ENCODE measurements at places on chromosomes 1 and 21.

DNA sequence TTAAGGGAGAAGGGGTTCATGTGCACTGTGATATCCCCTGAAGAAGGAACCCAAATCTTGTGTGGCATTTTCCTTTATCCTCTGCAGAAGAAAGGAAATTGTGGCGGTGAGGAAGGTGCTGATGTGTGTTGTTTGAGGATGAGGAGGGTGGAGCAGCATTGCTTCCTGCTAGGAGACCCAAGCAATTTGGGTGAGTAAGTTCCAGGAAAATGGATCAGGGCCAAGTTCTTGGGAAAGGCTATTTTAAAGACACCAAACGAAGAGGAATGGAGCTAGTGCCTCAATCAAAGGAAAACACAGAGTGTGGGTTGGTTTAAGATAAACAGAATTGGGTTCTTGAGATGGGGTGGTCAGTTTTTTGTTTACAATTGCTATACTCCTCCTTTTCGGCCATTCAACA, 86.7 kb upstream of the MARK1 start:
- DNase-seq: no peak

- DNase-seq: no peak
These were observed 20.7 kb downstream of the PPP1R15B start for GRCh38 chr1:204390751-204391466.

DNA sequence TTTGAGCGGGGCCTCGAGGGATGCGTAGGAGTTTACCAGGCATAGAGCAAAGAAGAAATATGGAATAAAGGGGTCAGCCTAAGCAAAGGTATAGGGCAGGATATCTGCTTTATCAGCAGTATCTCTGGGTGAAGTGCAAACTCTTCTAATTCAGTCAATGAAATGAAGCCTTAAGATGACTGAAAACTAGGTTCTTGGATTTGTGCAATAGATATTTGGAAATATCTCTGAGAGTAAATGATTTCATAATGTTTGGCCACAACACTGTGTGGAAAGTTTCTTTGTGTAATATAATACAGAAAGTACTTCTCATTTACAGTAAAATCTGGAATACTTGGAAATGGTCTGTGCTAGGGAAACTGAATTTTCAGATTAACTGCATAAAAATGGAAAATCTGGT, 26.1 kb downstream of the KCNJ15 start:
- DNase-seq: no peak

- peak; percentile 2 for DNase-seq
These were observed 10.7 kb downstream of the EXTL2 start for GRCh38 chr1:100883963-100884362.

GRCh38 chr1:54153535-54154439, 987 bp upstream of the CDCP2 start:
- peak; percentile 68 for DNase-seq

DNA sequence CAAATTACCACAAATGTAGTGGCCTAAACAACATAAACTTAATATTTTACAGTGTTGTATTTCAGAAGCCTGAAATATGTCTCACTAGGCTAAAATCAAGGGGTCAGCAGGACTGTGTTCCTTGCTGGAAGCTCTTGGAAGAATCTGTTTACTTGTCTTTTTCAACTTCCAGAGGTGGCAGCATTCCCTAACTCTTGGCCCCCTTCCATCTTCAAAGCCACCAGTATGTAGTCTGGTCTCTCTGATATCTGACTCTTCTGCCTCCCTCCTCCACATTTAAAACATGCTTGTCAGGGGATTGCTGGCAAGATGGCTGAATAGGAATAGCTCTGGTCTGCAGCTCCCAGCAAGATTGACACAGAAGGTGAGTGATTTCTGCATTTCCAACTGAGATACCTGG, 567.5 kb downstream of the PLA2G4A start:
- DNase-seq: no peak

- DNase-seq: peak; percentile 31
These were observed 787 bp downstream of the PTGFR start for GRCh38 chr1:78491451-78492071.

GRCh38 chr1:118340928-118341910, 156.2 kb upstream of the SPAG17 start:
- DNase-seq: no peak

- DNase-seq: no peak
These were observed 7.3 kb upstream of the PIGV start for GRCh38 chr1:26780344-26780957.

DNA sequence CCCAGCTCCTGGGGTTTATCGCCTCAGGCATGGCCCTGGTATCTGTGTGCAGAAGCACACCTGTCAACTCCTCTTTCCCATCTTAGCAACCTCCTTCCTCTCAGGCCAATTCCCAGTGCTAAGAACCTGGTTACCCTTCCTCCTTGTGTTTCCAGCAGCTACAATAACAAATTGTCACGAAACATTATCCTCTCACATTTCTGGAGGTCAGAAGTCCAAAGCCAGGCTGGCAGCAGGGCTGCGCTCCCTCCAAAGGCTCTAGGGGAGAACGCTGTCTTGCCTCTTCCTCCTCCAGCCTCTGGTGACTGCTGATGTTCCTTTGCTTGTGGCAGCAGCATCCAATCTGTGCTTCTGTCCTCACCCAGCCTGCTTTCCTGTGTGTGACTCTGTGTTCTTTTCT, 10.7 kb upstream of the MRPS14 start:
- no peak for DNase-seq

- DNase-seq: no peak
These were observed 56.1 kb downstream of the HMCN1 start for GRCh38 chr1:185790194-185790735.

- no peak for DNase-seq
These were observed 180.4 kb downstream of the ROR1 start for GRCh38 chr1:63954187-63954586.

GRCh38 chr1:201559679-201560162, 20.8 kb downstream of the NAV1 start:
- peak; percentile 89 for DNase-seq

- DNase-seq: no peak
These were observed 208.2 kb upstream of the TMEM51 start for GRCh38 chr1:14945132-14946010.

DNA sequence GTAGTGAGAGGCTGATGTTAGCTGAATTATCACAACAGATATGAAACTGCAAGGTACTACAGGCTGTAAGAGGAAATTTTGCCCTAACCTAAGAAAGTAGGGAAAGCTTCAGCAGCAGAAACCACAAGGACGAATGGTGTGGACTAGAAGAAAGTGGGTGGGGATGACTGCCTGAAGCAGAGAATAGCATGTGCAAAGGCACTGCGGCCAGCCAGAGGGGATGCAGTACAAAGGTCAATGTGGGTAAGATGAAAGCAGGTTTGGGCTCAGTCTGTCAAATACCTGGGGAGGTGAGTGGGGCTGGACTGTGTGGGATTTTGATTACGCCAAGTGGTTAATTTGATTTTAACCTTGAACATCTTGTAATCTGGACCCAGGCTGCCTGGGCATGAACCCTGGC, 199.3 kb upstream of the GALNT2 start:
- DNase-seq: no peak

DNA sequence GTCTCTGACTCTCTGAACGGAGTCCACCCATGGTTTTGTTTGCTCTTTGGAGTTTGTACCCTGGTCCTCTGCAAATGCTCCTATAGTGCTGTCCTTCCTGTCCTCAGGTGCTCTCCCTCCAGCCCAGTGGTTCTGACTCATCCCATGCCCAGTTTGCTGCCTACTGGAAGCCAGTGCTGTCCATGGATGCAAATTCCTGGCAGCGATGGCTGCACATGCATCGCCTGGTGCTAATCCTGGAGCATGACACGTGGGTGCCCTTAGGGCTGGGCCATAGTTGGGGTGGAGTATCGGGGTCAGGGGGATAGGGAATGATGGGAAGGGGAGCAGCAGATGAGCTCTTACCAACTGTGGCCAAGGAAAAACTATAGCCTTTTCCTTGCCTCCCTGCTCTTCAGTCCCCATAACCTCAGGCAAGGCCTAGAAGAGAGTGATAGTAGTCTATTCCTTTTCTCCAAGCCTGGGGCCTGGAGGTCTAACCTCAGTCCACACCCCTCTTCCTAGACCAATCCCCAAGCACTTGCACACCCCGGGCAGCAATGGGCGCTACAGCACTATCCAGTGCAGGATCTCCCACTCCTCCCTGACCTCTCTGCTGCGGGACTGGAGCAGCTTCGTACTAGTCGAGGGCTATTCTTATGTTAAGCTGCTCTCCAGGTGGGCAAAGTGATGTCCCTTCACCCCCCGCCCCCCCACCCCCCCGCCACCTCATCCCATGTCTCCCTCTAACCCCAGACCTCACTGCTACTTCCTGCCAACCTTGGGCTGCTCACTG, 31.6 kb downstream of the HYI start:
- DNase-seq: no peak

GRCh38 chr1:44790968-44791801, 3.2 kb upstream of the BEST4 start:
- no peak for DNase-seq

GRCh38 chr1:75472971-75473603, 137.8 kb downstream of the SLC44A5 start:
- no peak for DNase-seq

DNA sequence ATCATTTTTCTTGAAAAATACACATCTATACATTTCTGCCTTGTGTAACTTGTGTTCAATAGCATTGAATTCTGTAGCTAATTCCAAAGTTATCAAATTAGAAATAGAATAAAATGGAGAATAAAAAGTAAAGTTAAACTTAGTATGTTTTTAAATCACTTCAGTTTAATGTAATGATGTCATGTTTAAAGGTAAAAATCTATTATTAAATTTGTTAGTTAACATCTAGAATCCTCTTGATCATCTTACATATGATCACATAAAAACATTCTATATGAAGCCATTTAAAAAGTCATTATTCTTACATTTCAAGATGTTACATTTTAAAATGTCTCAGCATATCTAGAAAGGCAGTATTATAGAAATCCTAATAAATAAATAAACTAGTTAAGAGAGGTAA, 1163.2 kb downstream of the PLA2G4A start:
- DNase-seq: no peak

- peak; percentile 83 for DNase-seq
These were observed 14.8 kb downstream of the MGST3 start for GRCh38 chr1:165645654-165646366.

- DNase-seq: no peak
These were observed 21.4 kb downstream of the AIM2 start for GRCh38 chr1:159055181-159055641.

GRCh38 chr1:225750875-225751824, 26.5 kb upstream of the SRP9 start:
- DNase-seq: no peak

DNA sequence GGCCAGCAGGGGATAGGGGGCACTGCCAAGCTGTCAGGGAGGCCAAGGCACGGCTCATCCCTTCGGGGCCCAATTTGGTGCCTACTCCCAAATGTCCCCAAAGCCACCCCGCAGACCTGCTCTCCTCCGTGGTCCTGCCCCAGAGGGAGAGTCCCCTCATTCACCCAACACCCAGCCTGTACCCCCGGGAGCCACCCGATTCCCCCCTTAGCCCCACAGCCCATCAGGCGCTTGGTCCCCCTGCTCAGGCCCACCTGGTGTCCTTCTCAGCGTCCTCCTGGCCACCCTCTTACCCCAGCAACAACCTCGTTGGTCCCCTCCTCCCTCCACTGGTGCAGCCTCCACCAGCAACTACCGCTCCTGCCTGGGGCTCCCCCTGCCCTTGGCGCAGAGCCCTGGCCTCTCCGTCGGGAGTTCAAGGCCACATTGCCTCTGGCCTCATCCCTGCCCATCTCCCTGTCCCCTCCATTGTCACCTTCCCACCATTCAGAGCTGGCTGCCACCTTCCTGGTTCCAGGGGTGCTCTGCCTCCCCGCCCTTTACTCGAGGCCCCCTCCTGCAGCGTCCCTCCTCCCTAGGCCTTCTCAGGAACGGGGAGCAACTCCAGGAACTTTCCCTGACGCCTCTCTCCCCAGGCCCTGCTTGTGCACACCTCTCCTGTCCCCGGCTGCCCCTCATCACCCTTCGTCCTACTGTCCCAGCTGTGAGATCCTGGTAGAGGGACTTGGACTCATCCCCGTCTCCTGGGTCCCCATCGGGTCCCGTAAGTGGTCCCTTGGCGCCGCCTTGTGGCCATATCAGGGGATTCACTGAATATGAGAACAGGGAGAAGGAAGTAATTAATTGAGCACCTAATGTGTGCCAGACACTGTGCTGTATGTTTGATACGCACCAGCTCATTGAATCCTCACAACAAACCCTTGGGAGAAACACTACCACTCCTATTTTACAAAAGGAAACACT, 73.9 kb downstream of the RAP1GAP start:
- peak; percentile 40 for DNase-seq

GRCh38 chr1:237705462-237705861, 185.3 kb downstream of the ZP4 start:
- DNase-seq: no peak

GRCh38 chr1:4605158-4605557, 49.3 kb upstream of the AJAP1 start:
- no peak for DNase-seq

GRCh38 chr21:29523646-29524045, 224.9 kb downstream of the BACH1 start:
- DNase-seq: no peak

GRCh38 chr1:224405604-224405970, 29.0 kb downstream of the WDR26 start:
- no peak for DNase-seq

DNA sequence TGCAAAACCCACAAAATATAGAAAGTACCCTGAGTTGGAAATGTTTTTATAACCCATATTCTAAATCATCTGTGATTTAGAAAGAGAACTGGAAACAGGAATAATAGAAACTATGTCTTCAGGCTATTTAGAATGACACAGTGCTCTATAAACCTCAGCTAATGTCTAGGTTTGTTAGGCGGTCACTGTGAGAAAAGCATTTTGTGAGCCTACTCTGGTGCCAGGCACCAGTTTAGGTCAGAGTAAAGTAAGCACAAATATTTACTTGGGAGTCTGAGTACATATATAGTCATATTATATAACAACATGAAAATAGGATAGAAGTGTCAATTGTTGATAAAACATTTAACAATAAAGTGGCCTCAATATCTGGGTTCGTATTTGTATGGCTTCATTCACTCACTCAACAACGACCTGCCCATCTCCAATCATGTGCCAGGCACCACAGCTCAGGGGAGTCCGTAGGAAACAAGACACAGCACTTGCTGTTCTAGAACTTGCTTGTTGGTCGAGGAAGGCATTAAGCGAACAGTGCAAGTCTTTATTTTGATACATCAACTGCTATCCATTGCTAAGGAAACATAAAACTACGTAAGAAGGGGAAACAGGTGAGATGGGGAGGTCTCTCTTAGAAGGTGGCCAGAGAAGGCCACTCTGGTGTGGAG, 37.2 kb downstream of the GNB1 start:
- no peak for DNase-seq

- DNase-seq: peak; percentile 50
These were observed 11.2 kb upstream of the HYI start for GRCh38 chr1:43464681-43465504.

- DNase-seq: no peak
These were observed 3.5 kb upstream of the C1orf159 start for GRCh38 chr1:1119272-1119890.

- no peak for DNase-seq
These were observed 121.0 kb upstream of the CXADR start for GRCh38 chr21:17391811-17392340.

DNA sequence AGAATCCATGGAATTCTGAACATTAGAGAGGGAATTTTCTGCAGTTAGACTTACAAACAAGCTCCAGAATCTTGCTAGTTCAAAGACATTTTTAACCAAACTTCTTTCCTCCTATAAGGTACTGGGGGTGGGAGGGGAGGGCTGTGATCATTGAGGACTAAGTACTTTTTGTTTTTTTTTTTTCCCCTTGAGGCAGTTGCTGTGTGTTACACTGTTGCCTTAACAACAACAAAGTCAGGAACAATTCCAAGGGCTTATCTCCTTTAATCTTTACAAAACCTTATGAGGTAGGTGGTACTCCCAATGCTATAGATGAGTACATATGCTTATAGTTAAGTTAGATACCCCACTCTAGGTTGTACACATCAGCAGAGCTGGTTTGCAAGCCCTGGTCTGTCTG, 62.9 kb downstream of the PPP1R12B start:
- DNase-seq: no peak
